ENCODE measurements at places on chromosomes 7 and 10. TPM values are rescaled to one million over a fixed set of nuclear protein-coding genes. Genes with fewer than 3 reads are reported as not detected.

AGMO gene
- total RNA-seq, result not detected

OGDHL gene
- 1.1 TPM for total RNA-seq

CLDN3 gene
- total RNA-seq, result not detected

BAIAP2L1 gene
- total RNA-seq, result 2.3 TPM

UCMA gene
- total RNA-seq, result not detected

TSPAN13 gene
- 1.1 TPM for total RNA-seq

FGFBP3 gene
- 3.6 TPM for total RNA-seq

LIPA gene
- total RNA-seq, result 22.5 TPM

INA gene
- total RNA-seq, result 0.45 TPM

MGAM2 gene
- not detected for total RNA-seq

TES gene
- 75.0 TPM for total RNA-seq

SPDYE9 gene
- not detected for total RNA-seq

All from activated naive CD8-positive, alpha-beta T cell treated with anti-CD3 and anti-CD28 coated beads for 36 hours (primary cell).